ENCODE measurements at places on chromosomes 5 and 9.

- DNase-seq, result no peak
Measured at GRCh38 chr5:41832430-41832829, 37.8 kb downstream of the OXCT1 start.

DNA sequence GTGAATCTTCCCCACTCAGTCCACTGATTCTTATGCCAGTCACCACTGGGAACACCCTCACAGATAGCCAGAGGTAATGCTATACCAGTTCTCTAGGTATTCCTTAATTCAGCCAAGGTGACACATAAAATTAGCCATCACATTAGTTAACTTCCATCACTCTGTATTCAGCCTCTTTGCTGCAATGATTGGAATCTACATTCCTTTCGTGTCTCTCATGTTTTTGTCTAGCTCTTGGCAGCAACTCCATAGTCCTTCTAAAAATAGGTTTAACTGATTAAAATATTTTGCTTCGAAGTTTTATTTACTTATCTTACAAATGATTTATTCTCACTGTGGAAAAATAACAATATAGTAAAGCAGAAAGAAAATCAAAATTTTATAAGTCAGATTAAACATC lies 19.6 kb upstream of the RNF20 start:
- DNase-seq, result no peak

DNA sequence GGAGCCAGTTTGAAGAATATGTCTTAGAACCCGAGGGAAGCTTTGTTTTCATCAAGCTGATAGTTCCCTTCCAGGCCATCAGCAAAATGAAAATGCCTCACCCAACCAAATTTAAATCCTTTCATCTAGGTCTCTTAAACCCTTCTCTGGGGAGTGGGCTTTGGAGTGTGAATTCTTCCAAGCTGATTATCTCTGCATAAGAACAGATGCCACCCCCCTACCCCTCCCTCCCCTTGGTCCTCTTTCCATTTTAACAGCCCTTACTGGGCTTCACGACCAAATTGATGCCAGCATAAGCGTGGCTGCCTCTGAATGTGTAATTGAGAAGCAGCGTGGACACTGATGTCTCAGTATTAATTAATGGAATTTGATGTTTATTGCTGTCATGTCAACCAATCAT lies 509.7 kb upstream of the CLINT1 start:
- no peak for DNase-seq

DNA sequence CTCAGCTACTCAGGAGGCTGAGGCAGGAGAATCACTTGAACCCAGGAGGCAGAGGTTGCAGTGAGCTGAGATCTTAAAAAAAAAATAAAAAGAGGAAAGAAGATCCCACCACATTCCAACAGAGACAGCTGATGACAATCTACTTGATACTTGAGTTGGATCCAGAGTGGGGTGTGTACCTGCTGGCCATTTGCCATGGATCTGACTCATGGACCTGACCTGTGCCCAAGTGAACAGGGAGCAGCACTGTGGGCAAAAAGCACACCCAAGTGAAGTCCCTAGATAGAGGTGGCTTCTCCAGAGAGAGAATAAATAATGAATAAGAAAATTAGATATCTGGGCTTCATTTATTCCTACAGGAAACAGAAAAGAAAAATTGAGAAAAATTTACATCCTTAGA lies 81.2 kb upstream of the MIER3 start:
- DNase-seq, result no peak

DNA sequence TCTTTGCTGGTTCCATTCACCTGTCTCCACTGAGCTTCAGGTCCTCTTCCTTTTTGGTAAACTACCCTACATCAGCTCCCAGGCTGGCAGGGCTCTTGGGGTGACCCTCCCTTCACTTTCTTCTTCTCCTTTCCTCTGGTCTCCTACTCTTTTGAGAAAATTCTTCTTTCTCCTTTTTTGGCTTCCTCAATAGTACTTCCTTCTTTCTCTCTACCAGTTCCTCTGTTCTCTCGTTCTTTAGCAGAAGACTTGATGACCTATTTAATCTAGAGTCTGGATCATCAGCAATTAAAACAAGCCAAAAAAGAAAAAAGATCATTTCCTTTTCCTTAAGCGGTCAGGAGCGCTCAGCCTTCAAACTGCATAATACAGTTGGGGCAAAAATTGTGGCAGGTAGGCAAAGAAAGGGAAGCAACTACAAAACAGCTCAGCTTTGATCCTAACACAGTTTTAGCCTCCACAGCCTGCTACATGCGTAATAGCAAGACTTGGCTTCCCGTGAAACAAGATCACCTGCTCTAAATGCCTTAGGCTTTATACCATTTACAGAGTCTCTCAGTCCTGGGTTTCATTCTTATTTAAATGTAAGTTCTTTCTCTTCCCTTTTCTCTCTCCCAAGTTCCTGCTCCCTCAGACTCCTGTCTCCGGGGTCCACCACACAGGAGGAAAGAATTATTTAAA lies 14.0 kb upstream of the GSN start:
- DNase-seq, result no peak
